ENCODE measurements at places on chromosomes 3 and 15. TPM values are rescaled to one million over a fixed set of nuclear protein-coding genes. Genes with fewer than 3 reads are reported as not detected.

Gene KLHL40
- total RNA-seq: not detected

Gene CHRNA7
- total RNA-seq: 1.5 TPM

Gene SKOR1
- total RNA-seq: not detected

Gene FBXO40
- total RNA-seq: not detected

Gene SLC38A3
- total RNA-seq: not detected

Gene ALDH1L1
- total RNA-seq: 0.06 TPM

Gene PRR23E
- not detected for total RNA-seq

Gene DCUN1D1
- 11.3 TPM for total RNA-seq

Gene PAK2
- total RNA-seq: 52.1 TPM

Gene SUSD5
- total RNA-seq: 2.3 TPM

Gene EOMES
- not detected for total RNA-seq

Gene WWTR1
- total RNA-seq: 52.0 TPM

Gene HCLS1
- 1.0 TPM for total RNA-seq

Gene IGSF11
- not detected for total RNA-seq

Gene FBXW12
- total RNA-seq: not detected

Gene CNTN3
- 0.46 TPM for total RNA-seq

Gene CFAP100
- total RNA-seq: not detected

Gene ATP13A4
- not detected for total RNA-seq

Gene CACNA2D3
- total RNA-seq: 0.14 TPM

Gene FSIP1
- total RNA-seq: 1.2 TPM

Gene SLC51A
- total RNA-seq: 0.12 TPM

Gene ISLR2
- total RNA-seq: not detected

Gene ANKRD34C
- not detected for total RNA-seq

Gene IQCF5
- total RNA-seq: not detected

Gene INKA1
- total RNA-seq: 2.5 TPM

Gene SCN11A
- not detected for total RNA-seq

Gene PLCB2
- 0.81 TPM for total RNA-seq

All from epithelial cell of proximal tubule (primary cell).